CD4-positive, alpha-beta T cell treated with Interleukin-17A for 4 hours (primary cell): ENCODE measurements at places on chromosomes 13 and 19.

DNA sequence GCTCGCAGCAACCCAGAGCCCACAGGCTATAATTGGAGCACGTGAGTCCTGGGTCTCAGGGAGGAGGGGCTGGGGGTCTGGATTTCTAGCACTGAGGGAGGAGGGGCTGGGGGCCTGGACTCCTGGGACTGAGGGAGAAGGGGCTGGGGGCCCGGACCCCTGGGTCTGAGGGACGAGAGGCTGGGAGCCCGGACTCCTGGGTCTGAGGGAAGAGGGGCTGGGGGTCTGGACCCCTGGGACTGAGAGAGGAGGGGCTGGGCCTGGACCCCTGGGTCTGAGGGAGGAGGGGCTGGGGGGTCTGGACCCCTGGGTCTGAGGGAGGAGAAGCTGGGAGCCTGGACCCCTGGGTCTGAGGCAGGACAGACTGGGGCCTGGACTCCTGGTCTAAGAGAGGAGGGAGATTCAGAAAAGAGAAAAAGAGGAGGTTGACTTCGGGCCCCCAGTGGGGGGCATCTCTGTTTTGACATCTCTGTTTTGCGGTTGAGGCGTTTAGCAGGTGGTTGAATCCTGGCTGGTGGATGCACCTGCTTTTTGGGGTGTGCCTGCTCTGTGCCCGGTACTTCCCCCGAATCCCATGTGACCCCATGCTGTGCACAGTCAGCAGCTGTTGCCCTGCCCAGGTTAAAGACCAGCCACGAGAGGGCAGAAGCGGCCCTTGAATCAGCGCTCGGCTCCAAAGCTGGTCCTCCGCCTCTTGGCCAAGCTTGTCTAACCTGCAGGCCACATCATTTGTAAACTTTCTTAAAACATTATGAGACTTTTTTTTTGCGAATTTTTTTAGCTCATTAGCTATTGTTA is 10.5 kb downstream of the PVR start:
- DNase-seq: peak; percentile 67

GRCh38 chr19:39599116-39599515 is 3.2 kb upstream of the LGALS13 start:
- peak; percentile 4 for DNase-seq

DNA sequence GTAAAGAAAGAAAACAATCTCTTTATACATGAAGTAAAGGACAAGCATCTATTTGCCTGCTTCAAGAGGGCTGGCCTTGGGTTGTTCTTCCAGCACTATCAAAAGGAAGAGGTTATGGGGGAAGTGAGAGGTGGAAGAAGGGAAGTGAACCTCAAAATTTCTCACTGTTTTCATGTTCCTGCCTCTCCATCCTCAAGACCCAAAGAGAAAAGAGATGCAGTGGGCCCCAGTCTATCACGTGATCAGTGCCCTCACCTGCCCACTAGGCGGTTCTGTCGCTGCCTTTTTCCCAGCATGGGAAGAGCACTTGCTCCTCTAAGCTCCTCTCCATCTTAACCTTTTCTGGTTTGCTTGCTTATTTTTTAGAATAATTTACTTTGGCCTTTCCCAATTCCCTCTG is 6.2 kb upstream of the USP12 start:
- DNase-seq: no peak

GRCh38 chr13:52707375-52707774 is 32.2 kb downstream of the CNMD start:
- DNase-seq: no peak

DNA sequence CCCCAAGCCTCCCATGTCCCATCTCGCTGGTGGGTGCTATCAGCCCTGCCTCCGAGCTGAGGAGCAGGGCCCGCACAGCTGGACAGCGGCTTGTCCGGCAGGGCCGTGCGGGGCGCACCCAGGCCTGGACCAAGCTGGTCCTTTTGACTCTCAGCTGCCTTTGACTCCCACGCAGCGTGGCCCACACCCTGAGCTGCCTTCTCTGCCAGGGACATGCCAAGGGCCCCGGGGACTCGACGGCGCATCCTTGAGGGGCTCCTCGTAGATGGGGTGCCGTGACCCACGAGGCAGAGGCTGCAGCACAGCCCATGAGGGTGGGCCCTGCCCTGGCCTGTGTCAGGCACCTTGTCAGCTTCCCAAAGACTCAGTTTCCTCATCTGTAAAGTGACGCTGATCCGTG is 38.8 kb upstream of the F7 start:
- DNase-seq: no peak

GRCh38 chr13:79803989-79804388 is 323.0 kb downstream of the NDFIP2 start:
- DNase-seq: no peak

- DNase-seq: no peak
Measured at GRCh38 chr13:42393573-42394360, 121.8 kb downstream of the AKAP11 start.

GRCh38 chr19:37936886-37937285 is 29.9 kb downstream of the SIPA1L3 start:
- DNase-seq: no peak

DNA sequence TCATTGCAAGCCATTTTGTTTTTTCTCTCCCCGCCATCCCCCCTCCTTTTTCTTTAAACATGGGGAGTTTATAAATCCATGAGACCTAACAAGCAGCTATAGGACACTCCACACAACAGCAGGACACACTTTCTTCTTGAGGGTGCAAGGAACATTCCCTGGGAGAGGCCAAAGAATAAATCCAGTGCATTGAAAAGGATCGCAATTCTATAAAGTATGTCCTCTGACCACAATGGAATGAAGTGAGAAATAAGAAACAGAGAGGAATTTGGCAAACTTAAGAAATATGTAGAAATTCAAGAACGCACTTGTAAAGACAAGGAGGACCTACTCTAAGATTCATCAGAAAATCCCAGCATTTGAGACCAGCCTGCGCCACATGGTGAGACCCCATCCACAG is 11.9 kb downstream of the KLF2 start:
- DNase-seq: no peak

DNA sequence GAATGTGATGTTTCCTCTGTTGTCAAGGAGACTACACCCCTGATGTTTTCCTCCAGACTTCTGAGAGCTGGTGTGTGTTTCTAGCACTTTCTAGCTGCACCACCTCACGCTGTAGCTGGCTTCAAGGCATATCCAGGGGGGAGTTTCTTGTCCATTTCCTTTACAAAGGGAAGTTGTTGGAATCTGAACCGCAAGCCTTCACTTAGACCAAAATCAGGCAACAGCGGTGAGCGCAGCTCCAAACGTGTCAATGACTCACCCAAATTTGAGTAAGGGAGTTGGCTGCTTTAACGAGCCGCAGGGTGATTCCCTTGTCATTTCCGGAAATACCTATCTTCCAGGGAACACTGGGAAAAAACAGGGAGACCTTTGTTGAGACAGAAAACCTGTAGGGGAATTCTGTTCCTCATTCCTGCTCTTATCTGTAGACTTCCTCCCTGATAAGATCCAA is 2.5 kb downstream of the LDLR start:
- peak; percentile 70 for DNase-seq

DNA sequence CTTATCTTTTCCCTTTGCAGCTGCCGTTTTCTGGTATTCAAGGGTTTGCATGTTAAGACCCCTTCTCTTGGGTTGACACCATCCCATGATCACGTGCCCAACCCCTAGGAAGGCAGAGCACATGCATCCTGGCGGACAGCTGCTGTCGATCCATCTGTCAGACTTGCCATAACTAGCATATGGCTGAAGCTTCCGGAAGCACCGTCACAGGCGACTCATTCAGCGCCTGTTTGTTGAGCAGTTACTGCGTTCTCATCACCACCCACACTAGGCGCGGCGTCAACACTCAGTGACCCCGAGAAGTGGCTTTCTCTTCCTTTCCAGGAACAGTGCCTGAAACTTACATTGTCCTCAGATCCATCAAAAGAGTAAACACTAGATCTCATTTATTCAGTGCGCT is 93.6 kb downstream of the SOX1 start:
- no peak for DNase-seq

- no peak for DNase-seq
Measured at GRCh38 chr19:53037101-53038097, 7.1 kb upstream of the ERVV-2 start.
